T-cell (primary cell): ENCODE measurements at places on chromosomes 13 and 19. TPM values are rescaled to one million over a fixed set of nuclear protein-coding genes. Genes with fewer than 3 reads are reported as not detected.

The RXFP2 gene
- total RNA-seq = not detected

The GAPDHS gene
- total RNA-seq = not detected

The ZFP36 gene
- 1,013 TPM for total RNA-seq

The SIGLEC12 gene
- total RNA-seq = not detected

The URAD gene
- total RNA-seq = not detected

The PTGER1 gene
- total RNA-seq = not detected

The TNNT1 gene
- not detected for total RNA-seq

The FBXO27 gene
- total RNA-seq = 0.69 TPM

The PSPN gene
- total RNA-seq = 2.2 TPM

The ZBTB32 gene
- 1.9 TPM for total RNA-seq

The SYT3 gene
- 0.41 TPM for total RNA-seq
